ENCODE measurements at places on chromosomes 16 and 17. TPM values are rescaled to one million over a fixed set of nuclear protein-coding genes. Genes with fewer than 3 reads are reported as not detected.

GRCh38 chr16:24077966-24078365, 178.2 kb upstream of the CACNG3 start:
- no peak for DNase-seq

DNA sequence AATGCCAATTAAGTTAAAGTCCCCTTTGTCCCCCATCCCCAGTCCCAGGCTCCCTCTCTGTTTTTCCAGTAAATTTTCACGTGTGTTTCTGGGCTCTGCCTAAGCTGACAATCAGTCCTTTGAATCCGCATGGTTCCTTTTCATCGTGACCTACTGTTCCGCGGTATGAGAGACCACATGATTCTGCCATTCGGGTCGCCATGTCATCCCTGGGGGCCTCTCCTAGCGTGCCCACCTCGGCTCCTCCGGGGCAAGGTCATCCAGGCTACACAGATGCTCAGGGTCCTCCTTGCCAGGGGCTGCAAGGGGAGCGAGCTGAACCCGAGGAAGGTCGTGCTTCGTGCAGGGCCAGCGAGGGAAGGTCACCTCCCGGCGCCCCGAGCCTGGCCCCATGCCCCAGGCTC, 157.6 kb downstream of the RAB11FIP4 start:
- DNase-seq = no peak

NPW gene
- total RNA-seq = 3.6 TPM

BIRC5 gene
- total RNA-seq = 4.6 TPM

PIK3R6 gene
- total RNA-seq = 0.18 TPM

CES5A gene
- not detected for total RNA-seq

- DNase-seq = no peak
Measured at GRCh38 chr17:32523827-32524552, 37.2 kb downstream of the CDK5R1 start.

DNA sequence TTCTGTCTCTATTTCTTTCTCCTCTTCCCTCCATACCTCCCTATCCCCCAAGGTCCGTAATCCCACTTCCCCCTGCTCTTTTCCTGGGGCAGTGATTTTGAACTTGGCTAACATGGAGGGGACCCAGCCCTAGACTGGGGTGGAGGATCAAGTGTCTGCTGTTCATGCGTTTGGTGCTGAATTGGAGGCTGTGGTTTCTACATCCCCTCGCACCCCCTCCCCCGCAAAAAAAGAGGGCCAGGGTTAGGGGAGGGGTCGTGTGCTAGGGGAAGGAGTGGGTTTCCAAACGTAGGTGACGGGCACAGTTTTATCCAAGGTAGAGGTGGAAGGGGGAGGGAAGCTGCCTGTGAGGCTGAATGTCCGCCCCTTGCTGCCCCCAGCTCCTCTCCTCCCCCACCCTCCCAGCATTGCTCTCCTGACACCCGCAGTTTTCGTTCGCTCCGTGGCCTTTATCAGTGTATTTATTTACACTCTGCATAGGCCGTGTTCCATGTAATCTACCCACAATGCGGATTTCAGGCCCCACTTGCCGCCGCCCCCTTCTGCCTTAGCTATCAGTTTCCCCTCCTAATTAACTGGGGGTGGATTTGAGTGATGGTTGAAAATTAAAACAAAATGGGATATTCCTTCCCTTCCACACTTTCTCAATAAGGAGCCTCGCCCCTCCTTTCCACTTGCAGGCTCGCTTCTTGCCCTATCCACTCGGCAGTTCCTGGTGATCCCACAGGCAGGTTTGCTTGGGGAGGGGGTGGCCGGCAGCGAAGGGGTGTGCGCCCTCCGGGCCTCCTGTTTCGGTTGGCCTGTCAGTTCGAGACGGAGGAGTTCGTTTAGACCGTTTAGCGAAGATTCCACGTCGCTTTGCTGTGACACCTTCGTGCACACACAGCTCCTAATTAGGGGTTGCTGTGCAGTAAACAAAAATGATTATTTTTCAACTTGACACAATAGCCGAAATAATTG, 2.0 kb downstream of the GNAO1 start:
- no peak for DNase-seq

DNA sequence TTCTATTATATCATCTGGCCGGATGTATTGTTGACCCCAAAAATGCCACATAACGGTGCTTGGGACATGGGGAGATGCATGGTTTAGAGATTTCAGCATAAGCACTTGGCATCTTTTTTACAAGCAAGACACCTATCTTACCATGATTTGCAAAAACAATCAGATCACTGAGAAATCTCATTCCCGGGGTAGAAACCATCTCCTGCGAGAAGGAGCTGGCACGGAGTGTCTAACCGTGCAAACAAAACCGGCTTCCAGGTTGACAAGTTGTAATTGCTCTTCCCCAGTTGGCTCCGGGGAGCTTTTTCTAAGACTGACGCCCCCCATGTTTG, 1.0 kb downstream of the SLC16A6 start:
- DNase-seq = no peak

KRTAP4-8 gene
- not detected for total RNA-seq

CD300E gene
- 0.45 TPM for total RNA-seq

DNA sequence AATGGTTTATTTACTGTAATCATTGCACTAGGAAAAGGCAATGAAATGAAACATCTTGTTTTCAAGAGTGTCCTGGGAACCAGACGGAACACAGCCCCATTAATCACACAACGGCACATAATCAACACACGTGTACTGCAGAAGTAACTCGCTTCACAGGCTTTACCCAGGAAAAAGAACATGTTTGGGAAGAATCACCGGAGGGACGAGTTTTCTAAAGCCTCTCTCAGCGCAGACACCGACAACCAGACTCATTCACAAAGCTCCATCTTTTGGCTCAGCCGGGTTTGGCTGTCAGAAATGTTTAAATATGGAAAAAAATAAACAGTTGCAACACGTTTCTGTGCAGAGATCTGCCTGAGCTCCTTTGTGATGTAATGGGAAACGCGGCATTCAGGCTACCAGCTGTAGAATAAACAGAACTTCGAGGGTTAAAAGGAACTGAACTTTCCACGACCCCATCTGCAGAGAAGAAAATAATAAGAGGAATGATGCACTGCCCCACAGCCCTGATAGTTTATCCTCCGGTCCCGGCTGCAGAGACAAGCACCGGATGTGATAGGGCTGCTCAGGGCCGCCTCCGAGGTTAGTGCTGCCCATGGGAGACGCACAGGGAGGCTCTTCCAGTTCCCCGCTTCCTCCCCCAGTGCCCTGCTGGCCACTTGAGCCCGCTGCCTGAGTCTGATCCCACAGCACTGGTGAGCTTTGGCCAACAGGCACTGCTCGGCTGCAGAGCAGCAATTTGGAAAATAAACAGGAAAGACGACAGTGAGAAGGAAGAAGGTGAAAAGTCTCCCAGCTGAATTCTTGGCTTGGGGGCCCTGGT, 119.8 kb downstream of the HIC1 start:
- peak; percentile 75 for DNase-seq

DNA sequence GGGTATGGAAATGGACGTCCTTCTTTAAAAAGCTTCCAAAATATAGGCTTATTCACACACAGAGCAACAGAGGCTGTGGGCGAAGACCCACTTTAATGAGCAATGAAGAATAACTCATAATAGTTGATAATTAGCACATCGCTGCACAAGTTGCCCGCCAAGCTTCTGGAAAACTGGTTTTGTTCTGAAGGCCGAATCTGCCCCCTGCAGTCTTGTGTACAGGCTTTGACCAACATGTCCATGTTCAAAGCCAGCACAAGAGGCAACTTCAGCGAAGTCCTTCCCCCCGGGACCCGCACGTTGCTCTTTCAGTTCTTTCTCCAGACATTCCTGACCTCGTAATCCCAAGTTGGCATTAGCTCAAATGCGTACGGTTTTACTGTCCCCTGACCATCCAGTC, 73.3 kb downstream of the IRX5 start:
- DNase-seq = no peak

DNA sequence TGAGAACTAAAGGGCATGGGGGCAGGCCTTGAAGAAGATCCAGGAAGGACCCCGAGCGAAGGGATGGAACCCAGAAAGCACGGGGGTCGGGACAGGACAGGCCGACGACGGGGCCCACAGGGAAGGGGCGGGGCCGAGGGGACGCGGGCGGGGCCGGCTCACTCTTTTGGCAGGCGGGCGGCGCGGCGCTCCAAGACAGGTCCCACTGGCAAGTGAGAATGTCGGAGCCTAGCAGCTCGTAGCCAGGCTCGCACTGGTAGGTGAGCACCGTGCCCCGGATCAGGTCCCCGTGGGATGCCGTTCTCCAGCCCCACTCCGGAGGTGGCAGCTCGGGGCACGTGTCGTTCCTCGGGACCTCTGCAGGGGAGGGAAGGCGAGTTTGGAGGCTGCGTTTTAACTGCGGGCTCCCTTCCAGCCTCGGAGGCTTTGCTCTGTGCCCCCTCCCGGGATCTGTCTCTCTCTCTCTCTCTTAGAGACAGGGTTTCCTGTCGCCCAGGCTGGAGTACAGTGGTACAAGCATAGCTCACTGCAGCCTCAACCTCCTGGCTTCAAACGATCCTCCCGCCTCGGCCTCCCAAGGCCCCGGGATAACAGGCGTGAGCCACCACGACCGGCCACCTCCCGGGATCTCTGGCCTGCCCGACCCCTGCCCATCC, 13.7 kb upstream of the CDIPT start:
- DNase-seq = no peak

- no peak for DNase-seq
Measured at GRCh38 chr17:72297326-72298115, 176.7 kb downstream of the SOX9 start.

TM4SF5 gene
- total RNA-seq = not detected

Data from prostate gland (tissue), 2 donors.